T-helper 2 cell treated with Interferon-gamma antibody and Interleukin-4, amounts not matched to agents 5 μg/mL and 100 μg/mL, for 36 hours (primary cell): ENCODE measurements at places on chromosomes 7 and 10.
A peak's percentile ranks its signal among the peaks of the same experiment; 100 is the strongest.

GRCh38 chr10:80156216-80156615 is 23.7 kb downstream of the PLAC9 start:
- no peak overlapping the region for H3K4me3 ChIP-seq
- H3K36me3 ChIP-seq = peaks cover 77% of the 10 kb centered on the region
- DNase-seq = no peak

- no peak overlapping the region for H3K4me3 ChIP-seq
- DNase-seq = no peak
- H3K36me3 ChIP-seq = peaks cover 3% of the 10 kb centered on the region
- H3K27me3 ChIP-seq = peaks cover 46% of the 10 kb centered on the region
- no peak overlapping the region for H3K27ac ChIP-seq
Measured at GRCh38 chr10:116268976-116269375, 4.0 kb downstream of the GFRA1 start.

- H3K27me3 ChIP-seq = peaks cover 18% of the 10 kb centered on the region
- H3K4me3 ChIP-seq = no peak overlapping the region
- no peaks in the 10 kb centered on the region for H3K36me3 ChIP-seq
- no peaks in the 10 kb centered on the region for H3K4me1 ChIP-seq
Measured at GRCh38 chr10:113115556-113115955, 165.5 kb downstream of the TCF7L2 start.

GRCh38 chr10:122997864-122998263 is 10.7 kb downstream of the IKZF5 start:
- H3K4me1 ChIP-seq = peaks cover 9% of the 10 kb centered on the region
- H3K4me3 ChIP-seq = no peak overlapping the region
- no peak overlapping the region for H3K27ac ChIP-seq
- H3K27me3 ChIP-seq = no peaks in the 10 kb centered on the region
- DNase-seq = no peak
- H3K36me3 ChIP-seq = peaks cover 17% of the 10 kb centered on the region

GRCh38 chr7:94655126-94655847 is 646 bp downstream of the SGCE start:
- peak overlapping the region; percentile 81 for H3K4me3 ChIP-seq
- DNase-seq = peak; percentile 5
- no peaks in the 10 kb centered on the region for H3K36me3 ChIP-seq
- H3K27ac ChIP-seq = no peak overlapping the region
- H3K4me1 ChIP-seq = peaks cover 15% of the 10 kb centered on the region

DNA sequence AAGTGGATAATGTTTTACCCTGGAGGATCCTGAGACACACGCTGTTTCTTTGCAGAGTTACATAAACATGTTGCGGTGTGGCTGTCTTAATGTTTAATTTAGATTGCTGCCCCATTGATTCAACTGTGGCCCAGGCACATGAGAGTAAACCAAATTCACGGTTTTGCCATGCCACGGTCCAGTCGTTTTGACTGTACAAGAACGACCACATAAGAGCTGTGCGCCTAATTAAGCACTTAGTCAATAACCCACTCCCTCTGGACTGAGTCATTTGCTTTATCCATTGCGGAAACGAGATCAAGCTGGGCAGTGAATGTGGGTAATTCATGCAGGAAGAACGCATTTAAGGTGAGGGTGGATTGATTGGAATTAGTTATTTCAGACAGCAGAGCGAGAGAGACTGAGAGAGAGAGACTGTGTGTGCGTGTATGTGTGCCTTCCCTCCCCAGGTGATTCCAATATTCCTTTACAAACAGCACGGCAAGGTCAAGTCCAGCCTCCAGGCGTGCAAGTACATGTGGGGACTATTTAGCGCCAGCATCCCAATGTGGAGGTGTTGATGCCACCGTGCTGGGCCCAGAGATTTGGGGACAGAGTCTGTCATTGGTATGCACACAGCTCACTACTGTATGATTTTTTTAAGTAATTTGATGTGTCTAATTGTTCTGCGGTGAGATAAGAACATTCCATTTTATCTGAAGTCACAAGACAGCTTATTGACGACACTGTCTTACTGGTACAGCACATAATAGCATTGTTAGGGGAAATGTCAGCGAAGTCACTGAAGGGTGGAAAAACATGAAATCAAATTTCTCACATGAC is 8.4 kb upstream of the TEX36 start:
- no peaks in the 10 kb centered on the region for H3K4me1 ChIP-seq
- H3K27ac ChIP-seq = no peak overlapping the region
- H3K36me3 ChIP-seq = no peaks in the 10 kb centered on the region

GRCh38 chr7:82605247-82605864 is 161.8 kb upstream of the CACNA2D1 start:
- no peaks in the 10 kb centered on the region for H3K27me3 ChIP-seq
- no peaks in the 10 kb centered on the region for H3K4me1 ChIP-seq
- H3K27ac ChIP-seq = no peak overlapping the region

GRCh38 chr10:29407280-29407858 is 118.5 kb downstream of the LYZL1 start:
- no peaks in the 10 kb centered on the region for H3K27me3 ChIP-seq
- peaks cover 8% of the 10 kb centered on the region for H3K36me3 ChIP-seq
- H3K27ac ChIP-seq = no peak overlapping the region
- DNase-seq = no peak

- no peak overlapping the region for H3K27ac ChIP-seq
- no peaks in the 10 kb centered on the region for H3K36me3 ChIP-seq
- H3K4me3 ChIP-seq = no peak overlapping the region
- no peak for DNase-seq
- peaks cover 77% of the 10 kb centered on the region for H3K27me3 ChIP-seq
- peaks cover 13% of the 10 kb centered on the region for H3K4me1 ChIP-seq
Measured at GRCh38 chr7:150979713-150980390, 1.7 kb upstream of the KCNH2 start.

DNA sequence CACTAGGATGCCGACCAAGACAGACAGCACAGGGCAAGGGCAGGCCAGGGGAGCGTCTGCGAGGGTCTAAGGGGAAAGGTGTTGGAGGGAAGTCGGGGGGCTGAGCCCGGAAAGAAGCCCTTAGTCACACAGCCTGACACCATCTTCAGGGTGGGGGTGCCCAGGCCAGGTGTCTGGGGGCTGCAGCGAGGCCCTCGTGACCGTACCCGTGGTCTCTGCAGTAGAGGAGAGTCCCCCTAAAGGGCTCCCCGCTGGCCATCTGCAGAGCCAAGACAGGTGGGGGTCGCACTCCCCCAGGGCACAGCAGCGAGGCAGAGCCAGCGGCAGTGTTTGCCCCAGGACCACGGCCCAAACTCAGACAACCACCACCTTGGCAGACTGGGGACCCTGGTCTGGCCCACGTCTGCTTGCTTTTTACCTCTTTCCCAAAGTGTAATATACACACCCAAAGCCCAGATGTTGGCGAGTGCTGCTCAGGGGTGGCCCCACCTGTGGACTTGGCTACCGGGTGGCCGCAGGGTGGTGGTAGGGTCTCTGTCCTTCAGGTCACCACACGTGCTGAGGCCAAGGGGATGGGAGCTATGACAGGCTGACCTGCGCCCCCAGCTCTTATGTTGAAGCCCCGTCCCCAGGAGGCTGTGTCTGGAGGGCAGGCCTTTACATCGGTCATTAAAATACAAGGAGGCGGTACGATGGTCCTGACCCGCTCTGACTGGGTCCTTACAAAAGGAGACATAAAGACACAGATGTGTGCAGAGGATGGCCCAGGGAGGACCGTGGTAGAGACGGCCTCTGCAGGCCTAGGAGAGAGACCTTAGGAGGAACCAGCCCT is 107.4 kb downstream of the DNAJB6 start:
- H3K27me3 ChIP-seq = no peaks in the 10 kb centered on the region
- H3K36me3 ChIP-seq = no peaks in the 10 kb centered on the region
- H3K4me1 ChIP-seq = no peaks in the 10 kb centered on the region
- H3K27ac ChIP-seq = no peak overlapping the region
- H3K4me3 ChIP-seq = no peak overlapping the region

DNA sequence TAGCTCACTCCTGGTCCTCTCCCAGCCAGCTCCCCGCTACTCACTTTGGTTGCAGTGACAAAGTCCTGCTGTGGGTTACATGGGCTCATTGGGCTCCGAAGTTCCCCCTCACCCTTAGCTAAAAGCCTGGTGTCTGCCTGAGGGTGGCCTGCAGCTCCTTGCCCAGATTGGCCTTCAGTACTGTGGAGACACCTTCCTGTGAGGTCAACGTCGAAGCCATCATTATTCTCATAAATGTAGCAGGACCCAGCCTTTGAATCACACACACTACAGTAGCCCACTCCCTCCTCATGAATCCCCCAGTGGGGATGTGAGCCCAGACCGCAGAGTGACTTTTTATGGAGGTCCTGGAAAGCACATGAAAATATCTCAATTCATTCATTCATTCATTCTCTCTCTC is 10.5 kb downstream of the MBL2 start:
- DNase-seq = no peak
- no peaks in the 10 kb centered on the region for H3K27me3 ChIP-seq
- no peak overlapping the region for H3K27ac ChIP-seq
- H3K4me3 ChIP-seq = no peak overlapping the region
- no peaks in the 10 kb centered on the region for H3K36me3 ChIP-seq
- no peaks in the 10 kb centered on the region for H3K4me1 ChIP-seq

- peaks cover 16% of the 10 kb centered on the region for H3K27me3 ChIP-seq
- no peak for DNase-seq
- no peak overlapping the region for H3K4me3 ChIP-seq
- H3K4me1 ChIP-seq = no peaks in the 10 kb centered on the region
- no peak overlapping the region for H3K27ac ChIP-seq
Measured at GRCh38 chr7:149787428-149788299, 14.3 kb upstream of the ZNF467 start.

GRCh38 chr7:125661006-125661405 is 731.4 kb upstream of the POT1 start:
- DNase-seq = no peak
- H3K27ac ChIP-seq = no peak overlapping the region
- no peak overlapping the region for H3K4me3 ChIP-seq
- no peaks in the 10 kb centered on the region for H3K36me3 ChIP-seq
- no peaks in the 10 kb centered on the region for H3K4me1 ChIP-seq
- no peaks in the 10 kb centered on the region for H3K27me3 ChIP-seq

- H3K27me3 ChIP-seq = peaks cover 4% of the 10 kb centered on the region
- H3K4me1 ChIP-seq = peaks cover 2% of the 10 kb centered on the region
- H3K36me3 ChIP-seq = no peaks in the 10 kb centered on the region
- no peak for DNase-seq
- no peak overlapping the region for H3K4me3 ChIP-seq
Measured at GRCh38 chr10:79020605-79021004, 48.2 kb upstream of the ZMIZ1 start.

GRCh38 chr7:96920064-96920463 is 85.3 kb upstream of the DLX6 start:
- no peak overlapping the region for H3K4me3 ChIP-seq
- no peak for DNase-seq
- H3K27me3 ChIP-seq = peaks cover 7% of the 10 kb centered on the region
- no peak overlapping the region for H3K27ac ChIP-seq

GRCh38 chr7:7125963-7126362 is 56.4 kb upstream of the C1GALT1 start:
- H3K4me3 ChIP-seq = no peak overlapping the region
- no peak overlapping the region for H3K27ac ChIP-seq

- peaks cover 18% of the 10 kb centered on the region for H3K4me1 ChIP-seq
- no peaks in the 10 kb centered on the region for H3K36me3 ChIP-seq
- H3K27ac ChIP-seq = no peak overlapping the region
- H3K4me3 ChIP-seq = no peak overlapping the region
- DNase-seq = no peak
Measured at GRCh38 chr10:30540276-30540675, 89.3 kb downstream of the LYZL2 start.

DNA sequence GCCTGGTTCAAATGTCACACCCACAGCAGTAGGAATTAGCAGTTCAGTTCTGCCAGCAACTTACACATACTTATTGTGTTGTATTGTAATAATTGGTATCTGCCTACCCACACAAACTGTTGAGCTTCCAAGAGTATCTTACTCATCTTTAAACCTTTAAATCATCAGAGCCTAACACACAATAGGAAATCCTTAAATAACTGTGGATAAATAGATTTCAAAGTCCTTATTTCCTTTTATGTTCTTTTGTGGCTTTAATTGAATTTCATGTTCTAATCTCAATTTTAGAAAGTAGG is 3.9 kb downstream of the CASD1 start:
- no peaks in the 10 kb centered on the region for H3K27me3 ChIP-seq
- DNase-seq = no peak
- H3K36me3 ChIP-seq = peaks cover 7% of the 10 kb centered on the region
- peaks cover 42% of the 10 kb centered on the region for H3K4me1 ChIP-seq

GRCh38 chr10:3660753-3661152 is 124.3 kb downstream of the KLF6 start:
- H3K27me3 ChIP-seq = peaks cover 13% of the 10 kb centered on the region
- DNase-seq = no peak
- peaks cover 3% of the 10 kb centered on the region for H3K4me1 ChIP-seq
- no peak overlapping the region for H3K4me3 ChIP-seq
- no peak overlapping the region for H3K27ac ChIP-seq

- H3K27me3 ChIP-seq = no peaks in the 10 kb centered on the region
- H3K27ac ChIP-seq = no peak overlapping the region
- H3K36me3 ChIP-seq = no peaks in the 10 kb centered on the region
- no peak overlapping the region for H3K4me3 ChIP-seq
Measured at GRCh38 chr7:100975371-100975821, 6.0 kb downstream of the MUC12 start.

DNA sequence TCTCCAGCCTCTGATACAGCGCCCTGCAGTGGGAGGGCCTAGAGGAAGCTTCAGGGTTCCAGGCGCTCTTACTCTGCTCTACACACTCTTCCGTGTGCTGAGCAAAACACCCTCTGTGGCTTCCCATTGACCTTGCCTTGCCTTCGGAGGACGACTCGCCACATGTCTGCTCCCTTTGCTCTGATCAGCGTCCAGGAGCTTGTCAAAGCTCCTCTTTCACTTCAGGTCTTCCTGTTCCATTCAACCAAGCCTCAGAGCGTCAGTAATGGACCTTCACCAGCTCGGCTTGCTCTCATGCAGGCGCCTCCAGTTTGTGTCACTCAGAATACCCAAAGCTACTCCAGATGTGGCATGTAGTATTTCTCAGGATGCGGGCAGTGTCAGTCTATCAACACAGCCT is 173.9 kb downstream of the ARID5B start:
- peaks cover 46% of the 10 kb centered on the region for H3K4me1 ChIP-seq
- no peaks in the 10 kb centered on the region for H3K27me3 ChIP-seq
- H3K36me3 ChIP-seq = peaks cover 74% of the 10 kb centered on the region
- no peak for DNase-seq
- no peak overlapping the region for H3K4me3 ChIP-seq
